ENCODE measurements at places on chromosomes 7 and 10. TPM values are rescaled to one million over a fixed set of nuclear protein-coding genes. Genes with fewer than 3 reads are reported as not detected.

The RSBN1L gene
- 8.6 TPM for total RNA-seq

The ACSL5 gene
- 0.39 TPM for total RNA-seq

The TMEM26 gene
- not detected for total RNA-seq

The PRPS1L1 gene
- not detected for total RNA-seq

The SCIN gene
- total RNA-seq = 0.45 TPM

The CYP2C18 gene
- 0.11 TPM for total RNA-seq

The TRPV5 gene
- not detected for total RNA-seq

The CNNM1 gene
- 21.9 TPM for total RNA-seq

The ARHGEF35 gene
- total RNA-seq = 0.34 TPM

The PLXNA4 gene
- 0.49 TPM for total RNA-seq

The PARG gene
- 22.7 TPM for total RNA-seq

The SMKR1 gene
- 10.0 TPM for total RNA-seq

The STEAP1 gene
- 13.6 TPM for total RNA-seq

The SRRM3 gene
- 8.7 TPM for total RNA-seq

The ZDHHC4 gene
- total RNA-seq = 54.0 TPM

The PRSS37 gene
- total RNA-seq = not detected

The METTL27 gene
- 9.0 TPM for total RNA-seq

The ACBD7 gene
- 0.71 TPM for total RNA-seq

The SAMD9 gene
- 5.9 TPM for total RNA-seq

The GRK5 gene
- 9.6 TPM for total RNA-seq

The ANKIB1 gene
- 14.1 TPM for total RNA-seq

The ZNF518A gene
- 6.4 TPM for total RNA-seq

The SPRN gene
- 0.18 TPM for total RNA-seq

The OR2A2 gene
- not detected for total RNA-seq

The AKR1E2 gene
- 7.5 TPM for total RNA-seq

The PNLIPRP3 gene
- total RNA-seq = not detected

The MYH16 gene
- total RNA-seq = 0.81 TPM

The AIMP2 gene
- 79.4 TPM for total RNA-seq

The LRIT1 gene
- not detected for total RNA-seq

The HACD1 gene
- 46.9 TPM for total RNA-seq

The MBL2 gene
- not detected for total RNA-seq

The CYP2C8 gene
- total RNA-seq = not detected

The VIPR2 gene
- not detected for total RNA-seq

The SEMA3A gene
- total RNA-seq = 3.7 TPM

The ACTL6B gene
- total RNA-seq = not detected

The GJD4 gene
- total RNA-seq = not detected

The ELN gene
- 0.08 TPM for total RNA-seq

The EPHB6 gene
- 0.17 TPM for total RNA-seq

The NEURL1 gene
- total RNA-seq = 0.50 TPM

The TMEM213 gene
- total RNA-seq = not detected

The FRAT1 gene
- 1.8 TPM for total RNA-seq

The BTBD16 gene
- total RNA-seq = 0.58 TPM

The GPRIN2 gene
- total RNA-seq = 24.0 TPM

The CLDN15 gene
- total RNA-seq = 12.9 TPM

The RAB19 gene
- total RNA-seq = not detected

The ZNF775 gene
- 5.4 TPM for total RNA-seq

The PFKFB3 gene
- total RNA-seq = 175 TPM

The CADPS2 gene
- not detected for total RNA-seq

The GSTK1 gene
- 103 TPM for total RNA-seq

The PALD1 gene
- 8.5 TPM for total RNA-seq
